Mesendoderm (in vitro differentiated cells): ENCODE measurements at places on chromosomes 2 and 18.

DNA sequence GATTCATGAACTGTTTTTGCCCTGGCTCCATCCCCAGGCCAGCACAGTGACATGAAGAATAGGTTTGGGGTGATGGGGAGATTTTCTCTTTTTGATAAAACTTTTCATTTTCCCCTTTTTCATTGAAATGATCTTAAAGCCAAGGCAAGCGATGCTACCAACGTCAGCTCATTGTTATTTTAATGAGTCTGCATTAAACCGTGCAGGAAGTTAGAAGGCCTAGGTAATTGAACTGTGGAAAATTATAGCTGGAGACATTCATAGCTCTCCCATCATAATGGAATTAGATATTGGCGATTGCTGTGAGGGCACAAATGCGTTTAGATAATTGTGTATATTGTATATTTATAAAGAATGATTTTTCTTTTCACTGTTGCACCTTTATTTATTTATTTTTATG lies 33.2 kb downstream of the SMARCAL1 start:
- DNase-seq, result no peak

DNA sequence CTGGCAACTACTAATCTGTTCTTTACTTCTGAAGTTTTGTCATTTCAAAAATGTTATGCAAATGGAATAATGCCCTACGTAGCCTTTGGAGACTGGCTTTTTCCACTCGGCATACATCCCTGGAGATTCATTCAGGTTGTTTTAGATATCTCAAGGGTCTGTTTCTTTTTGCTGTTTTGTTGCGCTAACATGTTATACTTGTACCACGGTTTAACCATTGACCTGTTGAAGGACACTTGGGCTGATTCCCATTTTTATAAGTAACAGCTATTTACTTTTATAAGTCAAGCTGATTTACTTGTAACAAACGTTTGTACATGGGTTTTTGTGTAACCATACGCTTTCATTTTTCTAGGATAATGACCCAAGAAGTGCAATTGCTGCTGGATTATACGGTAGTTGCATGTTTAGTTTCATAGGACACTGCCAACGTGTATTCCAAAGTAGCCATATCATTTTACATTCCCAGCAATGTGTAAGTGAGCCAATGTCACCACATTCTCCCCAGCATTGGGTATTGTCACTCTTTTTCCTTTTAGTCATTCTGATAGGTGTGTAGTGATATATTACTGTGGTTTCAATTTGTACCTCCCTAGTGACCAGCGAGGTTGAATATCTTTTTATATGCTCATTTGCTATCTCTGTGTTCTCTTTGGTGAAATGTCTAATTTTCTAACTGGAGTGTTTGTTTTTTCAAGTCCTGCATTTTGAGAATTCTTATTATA lies 36.5 kb upstream of the STAT4 start:
- no peak for DNase-seq

- no peak for DNase-seq
Observed at GRCh38 chr2:226885769-226886435, 50.0 kb downstream of the RHBDD1 start.

- DNase-seq, result peak; percentile 88
Observed at GRCh38 chr2:204280262-204280668, 265.0 kb upstream of the PARD3B start.

DNA sequence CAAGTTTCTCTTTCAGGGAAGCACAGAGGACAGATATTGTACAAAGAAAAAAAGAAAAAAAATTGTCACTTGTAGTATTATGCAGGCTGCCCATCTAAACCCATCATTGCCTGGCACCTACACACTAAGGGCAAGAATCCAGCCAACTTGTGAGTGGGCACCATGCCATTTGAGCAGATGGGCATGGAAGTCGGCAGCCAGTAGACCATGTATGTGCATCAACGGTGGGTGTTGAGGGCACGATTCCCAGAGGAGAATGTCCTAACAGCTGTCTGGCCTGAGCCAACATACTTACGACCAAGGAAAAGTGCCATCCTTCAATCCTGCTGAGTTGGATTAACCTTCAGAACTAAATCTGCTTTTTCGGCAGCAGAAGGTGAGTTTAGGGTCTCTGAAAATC lies 63.9 kb downstream of the ARHGAP15 start:
- no peak for DNase-seq

DNA sequence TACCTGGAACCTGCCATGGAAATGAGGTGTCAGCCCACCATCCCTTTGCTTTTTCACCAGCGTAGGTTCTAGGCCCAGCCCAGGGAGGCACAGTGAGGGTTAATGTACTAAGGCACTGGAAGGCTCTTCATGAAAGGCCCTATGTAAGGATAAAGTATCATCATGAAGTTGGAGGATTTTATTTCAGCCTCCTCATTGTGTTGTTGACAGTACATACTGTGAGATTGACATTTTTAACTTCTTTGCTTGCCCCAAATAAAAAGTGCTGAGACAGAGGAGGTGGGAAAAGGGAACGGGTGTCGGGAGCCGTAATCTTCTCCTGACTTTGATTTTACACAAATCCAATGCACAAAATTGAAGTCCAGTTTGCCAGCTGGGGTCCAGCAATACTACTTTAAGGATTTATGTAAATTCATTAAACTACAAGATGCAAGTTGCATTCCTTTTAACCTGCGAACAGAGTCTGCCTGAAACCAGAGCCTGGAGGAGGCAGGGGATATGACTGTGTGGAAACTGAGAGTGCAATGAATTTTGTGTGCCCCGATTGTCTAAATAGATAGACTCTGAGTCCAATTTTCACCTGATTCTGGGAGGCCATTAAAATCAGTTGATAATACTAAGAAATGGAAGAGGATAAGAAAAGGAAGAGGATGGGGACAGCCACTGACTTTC lies 5.4 kb upstream of the NCKAP5 start:
- no peak for DNase-seq

- no peak for DNase-seq
Observed at GRCh38 chr18:78898066-78898465, 81.6 kb upstream of the SALL3 start.

- no peak for DNase-seq
Observed at GRCh38 chr2:236577481-236578410, 8.1 kb downstream of the ACKR3 start.

- no peak for DNase-seq
Observed at GRCh38 chr2:9629222-9630116, 1.3 kb downstream of the YWHAQ start.

DNA sequence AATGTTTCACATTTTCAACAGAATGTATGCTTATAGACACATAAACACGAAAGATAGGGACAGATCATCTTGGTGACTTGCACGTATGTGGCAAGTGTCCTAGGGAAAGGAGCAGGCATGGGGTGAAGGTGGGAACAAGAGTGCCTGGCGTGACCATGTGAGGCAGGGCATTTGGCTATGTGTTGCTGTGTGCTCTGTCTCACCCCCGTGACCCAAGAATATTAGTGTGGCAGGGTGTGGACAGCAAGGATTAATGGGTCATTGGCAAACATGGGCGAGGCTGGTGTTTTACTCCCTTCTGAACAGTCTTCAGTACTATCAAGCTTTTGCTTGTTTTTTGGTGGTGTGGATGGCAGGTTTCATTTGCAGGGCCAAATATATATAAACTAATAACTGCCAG lies 1.3 kb upstream of the VWA3B start:
- no peak for DNase-seq

- DNase-seq, result no peak
Observed at GRCh38 chr18:75697493-75697892, 270.0 kb upstream of the SMIM21 start.

- no peak for DNase-seq
Observed at GRCh38 chr2:14872779-14873325, 240.3 kb downstream of the LRATD1 start.

- no peak for DNase-seq
Observed at GRCh38 chr2:95530734-95531133, 46.2 kb upstream of the TRIM43B start.

DNA sequence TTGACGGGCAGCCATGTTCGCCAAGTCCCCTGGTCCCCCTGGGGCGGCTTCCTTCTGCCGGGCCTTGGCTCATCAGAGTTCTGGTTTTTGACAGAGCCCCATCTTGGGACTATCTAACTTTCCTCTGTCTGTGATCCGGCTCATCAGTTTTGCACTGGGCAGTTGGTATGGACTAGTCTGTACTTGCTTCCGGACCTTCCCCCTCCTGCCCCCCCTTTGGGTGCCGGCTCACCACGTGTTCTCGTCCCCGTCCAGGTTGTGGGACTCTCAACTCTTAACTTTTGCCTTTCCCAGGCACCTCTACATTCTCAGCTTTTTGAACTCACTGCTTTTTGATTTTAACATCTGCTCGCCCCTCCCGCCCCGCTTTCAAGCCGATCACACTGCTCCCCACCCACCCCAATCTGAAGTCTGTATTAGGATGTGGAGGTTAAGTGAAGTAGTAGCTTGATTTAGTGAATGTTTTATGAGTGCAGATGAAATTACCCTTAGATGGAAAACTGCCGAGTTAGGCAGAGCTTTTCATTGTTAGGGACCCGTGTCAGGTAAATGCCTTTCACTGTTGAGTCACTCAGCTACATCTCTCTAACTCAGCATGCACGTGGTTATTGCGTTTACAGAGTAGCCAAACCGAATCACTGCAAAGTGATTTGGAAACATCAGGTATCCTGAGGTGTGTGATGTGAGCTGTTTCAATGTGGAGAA lies 874 bp downstream of the WDR43 start:
- peak; percentile 64 for DNase-seq

- DNase-seq, result no peak
Observed at GRCh38 chr18:37532917-37533316, 32.7 kb downstream of the CELF4 start.

DNA sequence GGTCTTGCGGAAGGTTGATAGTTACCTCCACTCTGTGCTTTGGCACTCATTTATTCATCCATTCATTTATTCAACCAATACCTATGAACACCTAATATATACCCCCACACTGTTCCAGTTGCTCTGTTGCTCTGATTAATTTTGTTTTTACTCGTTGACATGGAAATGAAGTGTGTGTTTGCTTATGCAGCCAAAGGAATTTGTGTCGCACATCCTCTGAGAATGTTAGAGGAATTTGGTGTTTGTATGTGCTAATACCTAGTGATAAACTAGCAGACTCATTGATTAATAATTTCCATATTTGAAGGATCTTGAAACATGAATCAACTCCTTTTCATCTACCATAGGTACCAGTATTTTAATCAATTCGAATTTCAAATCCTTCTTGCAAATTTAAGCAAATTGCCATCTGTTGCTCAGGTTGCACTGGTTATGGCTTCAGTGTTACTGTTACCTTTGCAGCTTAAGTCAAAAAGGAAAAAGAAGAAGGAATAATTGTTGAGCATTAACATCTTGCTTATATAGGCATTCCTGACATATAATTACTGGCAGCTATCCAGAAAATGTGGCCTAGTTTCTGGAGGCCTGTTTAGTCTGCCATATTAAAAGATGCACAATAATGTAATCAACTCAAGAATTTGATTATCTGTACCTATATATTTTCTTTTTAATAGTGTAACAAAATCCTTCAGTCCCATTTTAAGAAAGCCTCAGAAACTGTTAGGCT lies 25.7 kb upstream of the CRIM1 start:
- peak; percentile 67 for DNase-seq

DNA sequence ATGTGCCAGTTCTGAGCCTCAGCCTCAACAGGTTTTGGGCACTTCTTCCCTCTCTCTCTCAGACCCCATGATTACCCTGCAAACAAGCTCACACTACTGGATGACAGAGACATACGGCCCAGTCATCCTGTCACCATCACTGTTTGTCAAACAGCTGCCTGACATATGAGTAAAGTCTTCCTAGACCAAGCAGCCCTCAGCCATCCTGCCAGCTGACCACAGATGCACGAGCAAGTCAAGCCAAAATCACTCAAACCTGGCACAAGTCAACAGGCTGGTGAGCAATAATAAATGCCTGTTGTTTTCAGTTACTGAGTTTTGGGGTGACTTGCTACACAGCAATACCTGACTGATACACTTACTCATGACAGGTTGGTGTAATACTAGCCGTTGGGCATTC lies 75.5 kb upstream of the KLF7 start:
- no peak for DNase-seq

DNA sequence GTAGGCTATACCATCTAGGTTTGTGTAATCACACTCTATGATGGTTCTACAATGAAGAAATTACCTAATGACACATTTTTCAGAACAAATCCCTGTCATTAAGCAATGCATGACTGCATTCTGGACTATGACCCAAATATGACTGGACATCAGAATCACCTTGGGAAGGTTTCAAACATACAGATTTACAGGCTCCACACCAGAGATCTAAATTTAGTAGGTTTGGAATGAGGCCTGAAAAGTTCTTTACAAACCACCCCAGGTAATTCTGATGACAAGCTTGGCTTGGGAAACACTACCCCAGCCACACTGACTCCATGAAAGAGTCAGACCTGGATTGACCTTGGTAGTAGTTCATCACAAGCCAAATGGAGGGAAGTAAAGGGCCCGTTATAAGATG lies 52.2 kb upstream of the NFE2L2 start:
- no peak for DNase-seq

DNA sequence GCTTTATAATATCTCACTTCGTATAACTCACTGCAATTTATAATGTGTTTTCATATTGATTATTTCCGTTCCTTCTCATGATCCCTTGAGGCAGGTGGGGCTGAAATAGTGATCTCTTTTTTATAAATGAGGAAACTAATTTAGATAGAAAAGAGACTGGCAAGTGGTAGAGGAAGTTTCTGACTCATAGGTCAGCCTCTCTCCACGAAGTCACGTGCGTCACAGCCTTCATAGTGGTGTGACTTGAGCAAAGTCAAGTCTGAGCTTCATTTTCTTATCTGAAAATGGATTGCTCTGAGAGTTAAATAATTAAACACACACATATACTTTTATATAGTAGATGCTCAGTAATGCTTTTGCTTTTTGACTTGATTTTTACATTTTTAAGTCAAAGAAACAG lies 19.9 kb downstream of the ABCG5 start:
- no peak for DNase-seq

GRCh38 chr2:117936871-117937428 lies 76.9 kb downstream of the CCDC93 start:
- peak; percentile 13 for DNase-seq

- no peak for DNase-seq
Observed at GRCh38 chr2:183059561-183059960, 19.0 kb upstream of the DUSP19 start.

GRCh38 chr2:27322301-27322765 lies 564 bp downstream of the MPV17 start:
- DNase-seq, result peak; percentile 46

DNA sequence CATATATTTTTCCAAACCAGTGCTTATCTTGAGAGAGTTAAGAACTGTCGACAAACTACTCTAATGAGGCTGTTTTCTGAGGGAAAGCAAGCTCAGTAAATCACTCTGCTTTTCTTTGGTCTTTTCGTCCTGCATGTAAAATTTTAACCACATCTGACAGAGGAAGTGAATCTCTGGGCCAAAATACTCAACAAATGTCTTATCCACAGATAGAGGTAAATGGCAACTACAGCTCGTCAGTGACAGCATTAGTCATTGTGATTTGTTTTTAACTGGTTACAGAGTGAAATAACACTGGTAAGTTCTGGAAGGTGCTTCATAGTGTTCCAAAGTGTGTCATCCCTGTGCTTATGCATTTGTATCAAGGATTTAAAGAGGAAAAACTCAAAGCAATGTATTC lies 82.6 kb upstream of the SLC8A1 start:
- no peak for DNase-seq

DNA sequence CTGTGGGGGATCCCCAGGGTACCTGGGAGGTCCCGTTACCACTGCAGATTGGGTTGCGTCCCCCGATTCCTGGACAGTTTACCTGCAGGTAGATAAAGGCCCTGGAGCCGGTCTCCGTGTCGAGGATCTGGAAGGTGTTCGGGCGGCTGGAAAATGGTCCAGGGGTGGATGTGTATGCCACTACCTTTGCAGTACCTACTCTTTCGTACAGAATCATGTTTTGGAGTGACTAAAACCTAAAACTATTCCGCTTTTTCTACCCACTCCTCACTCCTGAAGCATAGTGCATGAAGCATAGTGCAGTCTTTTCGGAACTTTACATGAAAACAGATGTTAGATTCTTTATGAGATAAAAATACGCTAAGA lies 418 bp downstream of the WDR75 start:
- DNase-seq, result no peak
